ENCODE measurements at places on chromosomes 2 and 18.

- DNase-seq, result no peak
Observed at GRCh38 chr2:156132130-156132529, 200.4 kb downstream of the NR4A2 start.

- no peak for DNase-seq
Observed at GRCh38 chr2:153106802-153107477, 371.6 kb downstream of the RPRM start.

DNA sequence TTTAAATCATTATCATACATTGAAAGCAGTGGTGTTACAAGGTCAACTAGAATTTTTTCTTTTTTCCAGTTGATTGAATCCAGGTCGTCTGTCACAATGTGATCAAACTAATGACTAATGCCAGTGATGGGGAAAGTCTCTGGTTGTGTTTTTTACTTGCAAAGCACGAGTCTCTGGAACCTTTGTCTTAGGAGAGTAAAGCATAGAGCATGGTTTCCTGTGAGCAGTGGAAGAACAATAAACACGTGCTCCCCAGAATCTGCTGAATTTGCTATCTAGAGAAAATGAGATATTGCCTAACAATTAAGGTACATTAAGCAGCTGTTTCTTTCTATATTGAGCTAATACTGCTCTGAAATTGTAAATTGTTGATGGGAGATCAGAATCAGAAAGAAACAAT lies 1332.4 kb upstream of the TMEFF2 start:
- DNase-seq, result no peak

GRCh38 chr2:10398496-10398895 lies 49.6 kb downstream of the ODC1 start:
- DNase-seq, result no peak

GRCh38 chr2:28594332-28595108 lies 98.7 kb downstream of the PLB1 start:
- DNase-seq, result peak; percentile 58

- DNase-seq, result no peak
Observed at GRCh38 chr18:47691611-47692010, 238.8 kb downstream of the SMAD2 start.

DNA sequence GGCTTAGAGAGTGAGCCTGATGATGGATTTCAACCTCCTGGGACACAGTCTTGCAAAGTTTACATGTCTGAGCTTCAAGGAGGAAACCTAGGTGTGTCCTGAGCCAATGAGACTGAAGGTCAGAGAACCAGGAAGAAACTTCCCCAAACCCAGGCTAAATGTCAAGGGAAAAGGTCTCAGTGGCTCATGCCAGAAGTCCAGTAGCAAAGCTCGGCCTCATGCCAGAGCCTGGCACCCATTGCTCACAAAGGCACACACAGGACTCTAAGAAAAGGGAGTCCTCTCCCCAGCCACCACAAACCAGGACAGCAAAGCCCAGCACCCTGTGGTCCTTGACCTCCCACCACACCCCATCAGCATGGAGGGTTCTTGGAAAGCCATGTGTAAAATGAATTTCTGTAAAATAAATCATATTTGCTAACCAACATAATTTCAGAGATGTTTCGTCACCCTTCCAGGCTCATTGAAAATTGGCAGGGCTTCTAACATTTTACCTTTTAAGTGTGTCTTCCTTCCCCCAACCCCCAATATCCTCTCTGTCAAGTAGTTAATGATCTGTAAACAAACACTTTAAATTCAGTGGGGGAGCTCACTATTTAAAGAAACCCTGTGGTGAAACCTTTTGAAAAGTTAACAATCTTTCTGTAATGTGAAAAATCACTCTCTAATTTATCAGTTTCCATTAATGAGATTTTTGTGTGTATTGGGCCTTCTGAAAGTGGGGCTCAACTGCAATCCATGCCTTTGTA lies 77.1 kb downstream of the BCL11A start:
- DNase-seq, result no peak

DNA sequence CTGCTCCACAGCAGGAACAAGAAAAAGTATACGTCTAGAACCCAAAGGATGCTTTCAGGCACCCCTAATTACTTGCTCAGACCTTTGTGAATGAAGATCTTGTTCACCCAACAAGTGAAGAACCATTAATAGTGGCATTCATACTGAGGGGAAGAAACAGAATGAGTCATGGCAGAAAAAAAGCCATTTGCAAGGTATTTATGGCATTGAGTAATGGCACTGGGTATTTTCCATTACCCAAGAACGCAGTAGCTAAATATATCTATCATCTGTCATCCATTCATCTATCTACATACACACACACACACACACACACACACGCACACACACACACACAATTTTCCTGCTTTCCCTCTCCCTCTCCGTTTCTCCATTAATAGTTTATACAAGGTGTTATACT lies 56.4 kb upstream of the XIRP2 start:
- no peak for DNase-seq

GRCh38 chr2:48734576-48735303 lies 20.8 kb downstream of the LHCGR start:
- DNase-seq, result no peak

GRCh38 chr2:3288470-3289170 lies 89.0 kb downstream of the EIPR1 start:
- DNase-seq, result no peak

DNA sequence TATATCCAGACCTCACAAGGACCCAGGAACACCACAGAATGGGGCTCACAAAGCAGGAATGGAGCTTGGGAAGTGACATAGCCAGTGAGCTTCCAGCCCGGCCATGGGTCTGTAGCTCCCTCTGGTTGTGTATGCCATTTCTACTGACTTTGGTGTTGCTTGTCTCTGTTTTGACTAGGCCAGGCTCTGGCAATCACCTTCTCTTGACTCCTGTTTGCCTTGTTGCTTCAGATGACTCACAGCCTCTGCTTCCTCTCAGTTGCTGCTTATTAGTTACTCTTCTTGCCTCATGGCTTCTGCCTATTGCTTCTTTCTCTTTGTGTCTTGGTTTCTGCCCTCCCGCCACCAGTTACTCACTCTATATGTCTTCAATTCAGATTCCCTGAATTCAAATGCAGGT lies 15.8 kb upstream of the IER3IP1 start:
- peak; percentile 9 for DNase-seq

- DNase-seq, result no peak
Observed at GRCh38 chr18:22687892-22688680, 245.0 kb upstream of the RBBP8 start.

DNA sequence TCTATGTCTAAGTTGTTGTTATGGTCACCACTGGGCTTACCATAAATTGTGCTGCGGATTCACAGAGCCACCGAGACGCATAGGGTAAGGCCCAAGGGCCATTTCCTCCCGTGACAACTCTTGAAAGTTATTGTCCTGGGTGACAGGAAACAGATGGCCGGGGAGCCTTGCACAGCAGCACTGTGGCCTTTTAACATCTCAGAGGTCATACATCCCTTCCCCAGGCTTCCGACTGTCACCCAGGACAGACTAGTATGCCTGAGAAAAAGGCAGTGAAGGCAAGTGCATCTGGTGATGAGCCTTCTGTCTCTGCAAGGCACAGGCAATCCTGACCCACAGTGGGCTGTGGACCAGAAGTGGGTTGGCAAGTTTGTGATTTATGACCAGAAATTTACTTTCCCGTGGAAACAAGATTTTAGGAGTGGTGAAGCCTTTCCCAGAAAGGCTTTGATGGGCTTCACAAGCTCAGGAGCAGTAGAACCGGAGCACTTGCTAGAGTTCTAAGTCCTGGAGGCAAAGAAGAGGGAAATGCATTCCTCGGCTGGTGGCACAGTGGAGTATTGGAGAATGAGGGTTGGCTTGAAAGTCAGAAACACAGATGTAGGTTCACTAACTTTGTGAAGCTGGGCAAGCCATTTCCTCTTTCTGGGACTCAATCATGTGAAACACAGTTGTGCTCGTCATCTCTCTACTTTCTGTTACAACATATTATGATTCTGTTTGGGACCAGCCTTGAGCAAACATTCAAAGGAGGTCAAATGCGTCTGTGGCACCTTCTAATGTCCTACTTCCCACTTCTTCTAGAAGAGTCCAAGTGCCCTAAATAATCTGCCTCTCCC lies 2.0 kb upstream of the CAPN14 start:
- no peak for DNase-seq

GRCh38 chr18:9852266-9853081 lies 33.3 kb upstream of the TXNDC2 start:
- DNase-seq, result no peak

DNA sequence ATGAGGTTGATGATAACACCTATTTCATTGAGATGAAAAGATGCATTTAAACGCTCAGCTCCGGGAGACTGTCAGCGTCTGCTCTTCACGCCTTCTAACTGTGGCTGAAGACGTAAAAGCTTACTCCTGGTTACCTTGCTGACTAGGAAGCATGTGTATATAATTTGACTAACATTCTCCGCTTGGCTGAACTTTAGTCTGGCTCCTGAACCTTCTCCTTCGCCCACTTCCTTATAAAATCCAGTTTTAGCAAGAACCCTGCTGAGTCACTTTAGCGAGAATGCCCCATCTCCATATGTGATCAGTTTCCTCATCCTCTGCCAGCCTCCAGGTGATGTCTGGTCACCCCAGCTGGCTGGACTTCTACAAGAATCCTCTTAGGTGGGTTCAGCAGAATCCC lies 12.7 kb upstream of the CREG2 start:
- no peak for DNase-seq

DNA sequence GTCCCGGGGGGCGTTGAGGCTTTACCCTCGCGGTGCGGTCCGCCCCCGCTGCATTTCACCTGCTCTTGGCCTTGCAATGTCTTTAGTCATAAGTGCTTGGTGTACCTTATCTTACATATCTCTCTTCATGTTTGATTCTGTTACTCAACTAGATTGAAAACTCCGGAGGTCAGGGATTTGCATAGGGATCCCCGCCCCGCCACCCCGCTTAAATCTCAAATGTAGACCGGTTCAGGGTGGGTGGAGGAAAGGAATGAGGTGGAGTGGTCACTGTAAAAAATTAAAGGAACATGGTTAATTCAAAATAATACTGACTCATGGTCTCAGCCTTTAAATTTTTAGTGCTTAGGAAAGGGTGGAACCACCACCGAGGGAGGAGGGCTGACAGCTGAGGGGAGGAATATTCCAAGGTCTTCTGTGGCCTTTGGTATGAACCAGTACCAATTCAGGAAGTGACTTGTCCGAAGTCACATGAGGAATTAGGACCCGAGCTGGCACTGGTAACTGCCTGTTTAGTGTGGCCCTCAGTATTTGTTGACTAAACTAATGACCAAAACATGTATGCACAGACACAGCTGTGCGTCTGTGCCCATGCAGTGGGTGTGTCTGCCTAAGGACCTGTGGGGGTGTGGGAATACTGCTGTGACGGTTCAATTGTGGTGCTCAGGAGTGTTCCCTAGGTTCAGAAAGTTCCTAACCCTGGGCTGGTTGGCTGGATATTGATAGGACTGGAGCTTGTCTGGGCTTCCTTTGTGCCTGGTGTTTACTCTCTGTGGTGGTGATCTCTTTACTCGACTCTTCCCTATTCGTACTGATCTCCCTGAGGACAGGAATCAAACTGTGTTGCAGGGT lies 1.0 kb downstream of the PLEKHB2 start:
- DNase-seq, result no peak

GRCh38 chr2:162244541-162245031 lies 1.3 kb upstream of the FAP start:
- DNase-seq, result peak; percentile 92

DNA sequence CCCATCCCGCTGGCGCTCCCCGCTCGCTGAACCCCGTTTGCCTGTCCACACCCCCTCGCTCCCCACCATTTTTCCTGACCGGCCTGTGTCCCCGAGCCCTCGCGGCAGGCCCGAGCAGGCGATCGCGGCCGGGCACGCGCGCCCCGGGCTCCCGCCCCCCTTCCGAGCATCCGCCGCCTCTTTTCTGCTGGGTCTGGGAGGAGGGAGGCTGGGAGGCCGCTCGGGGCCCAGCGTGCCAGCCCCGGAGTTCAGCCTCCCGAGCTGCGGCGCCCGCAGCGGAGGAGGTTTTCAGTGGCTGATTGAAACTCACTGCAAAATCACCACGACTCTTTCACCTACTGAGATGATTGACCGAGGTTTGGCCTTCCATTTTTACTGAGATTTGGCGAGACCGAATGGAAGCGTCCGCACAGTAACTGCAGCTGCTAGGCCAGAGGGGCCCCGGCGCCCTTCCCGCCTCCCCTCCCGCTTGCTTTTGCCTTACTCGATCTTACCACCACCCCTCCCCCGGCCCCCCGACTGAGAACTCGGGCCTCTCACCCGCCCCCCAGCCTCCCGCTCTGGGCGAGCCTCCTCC lies 4.8 kb downstream of the SOX11 start:
- no peak for DNase-seq

DNA sequence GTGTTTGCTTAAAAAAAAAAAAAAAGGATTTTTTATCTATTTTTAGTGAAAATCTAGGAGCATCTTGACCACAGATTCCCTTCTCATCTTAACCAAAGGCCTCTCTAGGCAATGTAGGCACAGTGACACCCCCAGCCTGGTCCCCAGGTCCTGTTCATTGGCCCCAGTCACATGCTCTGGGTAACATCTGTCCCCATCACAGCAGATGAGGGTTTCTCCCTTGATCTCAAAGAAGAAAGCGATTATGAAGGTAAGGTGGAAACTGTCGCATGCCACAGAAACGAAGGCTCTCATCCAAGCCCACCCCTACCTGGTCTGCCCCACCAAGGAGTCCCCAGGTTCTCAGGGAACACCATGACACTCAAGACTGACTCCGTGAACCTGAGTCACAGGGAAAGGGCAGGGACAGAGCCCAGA lies 4.7 kb downstream of the HS6ST1 start:
- DNase-seq, result no peak

GRCh38 chr2:3142961-3143571 lies 234.6 kb downstream of the EIPR1 start:
- no peak for DNase-seq

DNA sequence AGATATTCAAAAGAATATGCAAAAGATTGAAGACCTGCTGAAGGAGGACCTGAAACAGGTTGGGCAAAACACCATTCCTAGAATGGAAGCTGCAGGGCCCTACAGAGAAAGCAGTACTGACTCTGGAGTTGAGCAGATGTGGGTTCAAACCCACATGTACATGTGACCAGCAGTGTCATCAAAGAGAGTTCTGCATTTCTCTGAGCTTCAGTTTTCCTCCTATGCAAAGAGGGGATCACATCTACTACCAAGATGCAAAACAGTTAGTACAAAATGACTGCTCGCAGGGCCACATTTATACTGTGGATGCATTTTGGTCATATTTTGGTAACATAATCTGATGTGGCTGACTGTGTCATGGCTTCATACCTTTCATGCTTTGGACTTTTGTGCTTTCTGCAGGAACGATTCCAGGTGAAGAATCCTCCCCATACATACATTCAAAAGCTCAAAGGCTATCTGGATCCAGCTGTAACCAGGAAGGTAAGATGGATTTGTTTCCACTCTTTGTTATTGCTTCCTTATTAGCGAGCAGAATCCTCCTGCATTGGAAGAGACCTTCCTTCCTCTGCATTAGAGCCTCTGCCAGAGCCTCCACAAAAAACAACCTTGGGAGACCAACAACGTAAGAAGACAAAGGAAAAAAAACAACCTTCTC lies 174.8 kb downstream of the PRPF40A start:
- DNase-seq, result no peak

- DNase-seq, result peak; percentile 54
Observed at GRCh38 chr2:238287737-238288649, at the start of gene PER2. PER2 (minus strand) TSS chr2:238288610; CDS start chr2:238277936, 10,674 bp downstream.

- no peak for DNase-seq
Observed at GRCh38 chr2:48755473-48755872, at the start of gene LHCGR. LHCGR (minus strand) TSS chr2:48755724; CDS start chr2:48755671, 53 bp downstream.

Measured in non-pigmented ciliary epithelial cell (primary cell).